Karpas-422 (cell line): ENCODE measurements at places on chromosomes 2 and 18. TPM values are rescaled to one million over a fixed set of nuclear protein-coding genes. Genes with fewer than 3 reads are reported as not detected.

DNA sequence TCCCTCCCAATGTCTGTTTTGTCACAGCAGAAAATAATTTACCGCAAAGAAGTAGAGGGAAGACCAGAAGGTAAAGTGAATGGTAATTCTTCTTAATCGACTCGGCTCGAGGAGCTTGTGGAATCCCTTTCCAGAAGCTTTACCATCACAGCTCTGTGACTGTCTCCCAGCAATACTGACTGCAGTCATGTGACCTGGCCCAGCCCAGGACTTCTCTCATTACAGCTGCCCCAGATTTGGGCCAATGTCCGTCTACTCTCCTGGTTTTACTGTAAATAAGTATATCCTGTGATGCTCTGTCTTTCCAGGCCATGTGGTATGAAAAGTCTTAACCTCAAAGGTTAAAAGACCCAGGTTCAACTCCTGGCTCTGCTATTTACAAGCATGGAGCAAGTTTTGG lies 18.9 kb upstream of the ELOA2 start:
- no peak for DNase-seq

- DNase-seq: no peak
These were observed 21.0 kb downstream of the TCF7L1 start for GRCh38 chr2:85154048-85154753.

EN1 gene
- total RNA-seq: not detected in 2 replicates

DNA sequence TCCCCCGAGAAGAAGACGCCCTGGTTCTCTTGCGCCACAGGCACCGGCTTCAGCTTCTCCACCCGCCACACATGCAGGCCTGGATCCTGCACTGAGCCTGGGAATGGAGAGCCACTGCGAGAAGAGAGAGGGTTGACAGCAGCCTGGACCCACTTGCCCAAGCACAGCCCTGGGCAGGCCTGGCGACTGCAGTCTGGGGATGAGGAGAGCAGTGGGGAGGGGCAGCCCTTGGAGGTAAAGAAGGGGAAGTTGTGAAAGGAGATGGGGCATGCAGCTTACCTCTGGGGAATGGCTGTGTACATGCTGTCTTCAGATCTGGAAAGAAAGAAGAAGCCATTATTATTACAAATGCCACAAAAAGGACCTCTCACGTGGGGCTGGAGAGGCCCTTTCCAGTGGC lies 8.3 kb downstream of the CAPG start:
- peak; percentile 56 for DNase-seq

KIF1A gene
- not detected in 2 replicates for total RNA-seq

- DNase-seq: no peak
These were observed 20.0 kb downstream of the PPM1B start for GRCh38 chr2:44188696-44189095.

- no peak for DNase-seq
These were observed 96.1 kb upstream of the LMAN1 start for GRCh38 chr18:59454909-59455727.

MROH2A gene
- 1.9 and 2.6 TPM in 2 replicates for total RNA-seq

- DNase-seq: no peak
These were observed 3.7 kb upstream of the ADI1 start for GRCh38 chr2:3522961-3523421.

ACADL gene
- total RNA-seq: not detected in 2 replicates

FKBP7 gene
- total RNA-seq: 6.2 and 23.1 TPM in 2 replicates

DNA sequence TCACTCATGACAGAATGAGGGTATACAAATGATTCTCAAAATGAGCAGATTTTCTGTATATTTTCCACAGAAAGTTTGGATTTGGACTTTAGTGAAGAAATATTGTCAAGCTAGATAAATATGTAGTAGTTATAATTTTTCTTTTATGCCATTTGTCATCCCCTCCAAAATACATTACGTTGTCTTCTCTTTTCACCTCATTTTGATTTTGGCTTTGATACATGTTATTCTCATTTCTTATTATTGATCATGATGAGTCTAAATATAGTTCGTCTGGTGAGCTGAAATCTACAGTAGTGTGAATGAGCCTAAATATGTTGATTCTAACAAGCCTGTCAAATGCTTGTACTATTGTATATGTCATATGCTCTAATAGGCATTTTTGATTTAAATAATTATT lies 12.3 kb downstream of the DDX1 start:
- DNase-seq: no peak

DNA sequence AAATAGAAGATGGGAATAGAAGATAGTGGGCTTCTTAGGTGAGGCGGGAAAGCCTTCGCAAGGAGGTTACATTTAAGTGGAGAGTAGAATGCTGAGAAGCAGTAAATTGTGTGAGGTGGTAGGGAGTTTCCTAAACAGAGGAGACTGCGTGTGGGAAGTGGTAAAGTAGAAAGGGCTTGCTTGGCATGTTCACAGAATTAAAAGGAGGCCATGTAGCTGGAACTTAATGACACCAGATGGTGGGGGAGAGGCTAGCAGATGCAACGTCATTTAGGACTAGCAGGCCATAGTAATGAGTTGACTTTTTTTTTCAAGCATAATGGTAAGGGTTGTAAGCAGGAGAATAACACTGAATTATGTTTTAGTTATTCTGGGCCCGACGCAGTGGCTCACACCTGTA lies 13.0 kb upstream of the RTN4 start:
- no peak for DNase-seq

CCDC141 gene
- 0.30 TPM in 1 of 2 replicates, not detected in the other for total RNA-seq

MBD1 gene
- 33.0 and 85.4 TPM in 2 replicates for total RNA-seq

DNA sequence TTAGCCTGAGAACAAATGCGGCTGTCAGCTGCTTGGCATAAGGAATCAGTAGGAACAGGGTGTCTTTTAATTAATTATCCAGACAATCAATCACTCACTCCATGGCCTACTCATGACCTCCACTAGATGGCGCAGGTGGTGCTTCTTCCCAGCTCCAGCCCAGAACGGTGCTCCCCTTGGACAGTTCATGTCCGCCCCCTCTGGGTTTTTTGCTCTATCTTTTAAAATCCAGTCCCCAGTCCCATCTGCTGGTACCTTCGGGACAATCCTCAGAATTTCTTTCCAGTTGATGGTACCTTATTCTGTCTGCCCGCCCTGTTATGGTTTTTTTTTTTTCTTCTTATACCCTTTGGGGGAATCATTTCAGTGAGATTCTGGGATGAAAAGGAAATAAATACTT lies 99.8 kb downstream of the CACNB4 start:
- peak; percentile 79 for DNase-seq

GRCh38 chr2:165621086-165621560 lies 151.6 kb downstream of the CSRNP3 start:
- DNase-seq: no peak

GRCh38 chr2:188713961-188714360 lies 260.2 kb upstream of the COL3A1 start:
- no peak for DNase-seq

- no peak for DNase-seq
These were observed 10.9 kb downstream of the INO80D start for GRCh38 chr2:206075113-206075512.

GRCh38 chr2:177830881-177831386 lies 241.6 kb downstream of the PDE11A start:
- no peak for DNase-seq

RBFA gene
- 68.8 and 76.4 TPM in 2 replicates for total RNA-seq

NAT8 gene
- not detected in 2 replicates for total RNA-seq

CXCR4 gene
- total RNA-seq: 0.97 and 2.1 TPM in 2 replicates

THAP4 gene
- 45.4 and 107 TPM in 2 replicates for total RNA-seq

DNA sequence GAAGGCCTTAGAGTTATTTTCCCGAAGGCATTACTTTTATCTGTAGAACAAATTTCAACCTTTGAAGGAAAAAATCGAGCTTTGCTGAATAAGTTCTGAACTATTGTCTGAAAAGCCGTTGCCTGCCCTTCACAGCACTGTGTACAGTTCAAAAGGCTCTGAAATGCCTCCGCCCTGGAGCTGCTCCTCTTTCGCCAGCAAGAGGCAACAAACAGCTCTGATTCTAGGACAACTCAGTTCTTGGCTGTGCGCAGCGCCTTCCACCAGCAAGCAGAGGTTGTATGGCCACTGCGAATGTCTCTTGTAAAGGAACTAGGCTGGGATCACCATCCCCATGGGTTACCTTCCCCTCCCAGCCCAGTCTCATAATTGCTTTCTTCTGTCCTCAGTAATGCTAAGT lies 308.5 kb downstream of the GBX2 start:
- DNase-seq: no peak

LIMS3 gene
- total RNA-seq: 0.26 and 0.40 TPM in 2 replicates

GRCh38 chr2:199668645-199669044 lies 182.3 kb downstream of the FTCDNL1 start:
- no peak for DNase-seq

POTEI gene
- 0.87 TPM in 1 of 2 replicates, not detected in the other for total RNA-seq

DNA sequence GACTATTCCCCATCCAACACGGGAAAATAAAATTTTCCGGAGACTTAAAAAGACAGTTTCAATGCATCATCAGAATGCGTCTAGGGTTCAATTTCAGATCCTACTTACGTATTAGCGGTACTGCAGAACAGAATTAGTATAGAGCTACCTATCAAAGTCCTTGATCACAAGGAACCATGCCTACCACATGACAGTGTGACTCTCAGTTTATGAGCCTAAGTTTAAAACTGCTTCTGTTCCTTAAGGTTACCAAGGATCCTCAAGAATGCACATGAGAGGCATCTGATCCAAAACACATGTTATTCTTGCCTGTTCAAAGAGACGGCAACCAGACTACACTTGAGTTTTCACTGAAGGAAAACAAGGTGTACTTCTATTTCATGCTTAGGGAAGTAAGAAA lies 369.7 kb downstream of the EPHA4 start:
- no peak for DNase-seq

DNA sequence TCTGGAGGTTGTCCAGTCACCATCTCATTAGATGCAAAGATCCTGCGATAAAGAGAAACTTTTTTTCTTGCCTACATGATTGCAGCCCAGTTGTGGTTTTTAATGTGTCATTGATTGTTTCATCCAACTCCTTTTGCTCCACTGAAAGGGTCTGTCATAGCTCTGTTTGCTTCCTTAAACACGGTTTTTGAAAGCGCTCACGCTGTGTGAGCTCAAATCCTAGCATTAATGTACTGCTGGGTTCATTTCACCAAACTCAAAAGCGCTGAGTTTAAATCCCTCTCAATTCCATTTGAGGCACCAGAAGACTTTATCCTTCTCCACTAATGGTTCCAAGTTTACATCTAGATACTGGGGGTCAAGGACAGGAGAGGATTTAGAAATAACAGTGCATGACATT lies 53.6 kb downstream of the CDK15 start:
- DNase-seq: no peak

GRCh38 chr2:142803158-142803557 lies 74.3 kb upstream of the KYNU start:
- DNase-seq: no peak

DNA sequence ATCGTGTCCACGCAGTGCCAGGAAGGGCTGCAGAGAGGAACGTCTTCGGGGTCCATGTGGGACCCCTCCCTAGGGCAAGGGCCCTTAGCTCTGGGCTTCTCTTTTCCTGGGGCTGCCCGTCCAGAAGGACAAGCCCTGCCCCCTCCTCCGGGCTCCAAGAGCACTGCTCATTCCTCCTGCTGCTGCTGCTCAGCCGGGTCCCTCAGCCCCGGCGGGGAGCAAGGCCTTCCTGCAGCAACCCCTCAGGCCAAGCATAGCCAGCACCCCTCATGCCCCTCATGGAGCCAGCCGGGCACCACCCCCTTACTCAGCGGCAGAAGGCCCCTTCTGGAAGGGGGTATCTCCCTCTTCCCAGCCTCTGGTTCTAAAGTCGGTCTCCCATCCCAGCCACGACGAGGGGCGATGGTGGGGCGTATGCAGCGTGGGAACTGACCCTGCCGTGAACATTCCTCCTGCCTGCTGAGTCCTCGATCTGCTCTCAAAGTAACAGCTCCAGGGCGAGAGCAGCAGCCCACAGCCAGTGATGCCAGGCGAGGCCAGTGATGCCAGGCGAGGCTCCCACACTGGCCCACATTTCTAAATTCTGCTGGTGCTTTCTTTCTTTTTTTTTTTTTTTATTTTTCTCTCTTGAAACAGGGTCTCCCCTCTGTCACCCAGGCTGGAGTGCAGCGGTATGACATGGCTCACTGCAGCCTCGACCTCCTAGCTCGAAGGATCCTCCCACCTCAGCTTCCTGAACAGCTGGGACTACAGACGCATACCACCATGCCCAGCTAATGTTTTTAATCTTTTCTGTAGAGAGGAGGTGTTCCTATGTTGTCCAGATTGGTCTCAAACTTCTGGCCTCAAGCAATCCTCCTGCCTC lies 99.7 kb downstream of the HDAC4 start:
- no peak for DNase-seq

DNA sequence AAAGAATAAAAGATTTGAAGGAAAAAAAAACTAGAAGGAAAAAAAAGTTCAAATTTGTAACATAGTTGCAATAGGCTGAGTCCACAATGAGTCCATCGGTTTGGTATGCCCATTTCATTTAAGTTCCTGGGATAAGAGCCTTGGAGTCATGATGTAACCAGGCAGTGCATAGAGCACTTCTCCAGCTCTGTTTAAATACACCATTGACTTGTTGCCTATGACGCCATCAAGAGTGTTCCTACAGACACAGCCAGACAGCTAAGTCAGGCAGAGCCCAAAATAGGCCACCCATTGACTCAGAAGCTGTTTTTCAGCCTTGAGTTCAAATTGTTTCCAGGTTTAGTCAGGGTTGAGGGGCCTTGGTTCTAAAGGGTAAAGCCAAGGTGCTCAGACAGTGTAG lies 44.9 kb downstream of the SOCS6 start:
- DNase-seq: no peak

- DNase-seq: no peak
These were observed 44.1 kb upstream of the TTC39C start for GRCh38 chr18:23970161-23971096.

GPN1 gene
- 24.4 and 30.0 TPM in 2 replicates for total RNA-seq

GRCh38 chr2:112794131-112794733 lies 9.9 kb upstream of the IL1A start:
- peak; percentile 59 for DNase-seq

DNA sequence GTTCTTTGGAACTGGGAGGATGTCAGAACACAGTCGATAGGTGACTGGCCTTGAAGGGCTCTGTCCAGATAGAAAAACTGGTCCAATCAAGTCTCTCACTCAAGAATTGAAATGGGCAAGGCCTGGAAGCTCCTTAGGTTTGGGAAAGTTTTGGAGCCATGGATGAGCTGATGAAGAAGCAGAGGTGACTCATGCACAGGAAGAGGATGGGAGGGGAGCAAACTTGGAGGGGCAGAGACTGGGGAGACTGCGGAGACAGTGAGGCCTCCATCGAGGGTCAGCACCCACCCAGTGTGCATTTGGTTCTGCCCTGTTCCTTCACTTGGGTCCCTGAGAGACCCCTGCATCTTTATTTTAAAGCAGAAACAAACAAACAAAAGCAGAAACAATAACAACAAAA lies 41.1 kb downstream of the SOWAHC start:
- no peak for DNase-seq

SERPINB10 gene
- not detected in 2 replicates for total RNA-seq

DNA sequence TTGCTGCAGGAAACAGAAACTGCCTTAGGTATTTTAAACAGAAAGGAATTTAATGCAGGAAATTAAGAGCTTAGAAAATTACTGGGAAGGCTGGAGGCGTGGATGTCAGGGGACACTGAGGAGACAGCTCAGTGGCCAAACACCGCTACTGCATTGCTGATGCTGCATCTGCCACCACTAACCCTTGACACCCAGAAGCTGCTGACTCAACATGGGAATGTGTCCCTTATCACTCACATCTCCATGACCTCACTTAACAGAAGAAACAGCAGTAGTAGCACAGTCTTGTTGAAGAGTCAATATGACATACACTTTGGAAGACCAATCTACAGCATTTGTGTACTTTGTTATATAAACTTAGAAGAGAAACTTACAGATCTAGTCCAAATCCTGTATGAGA lies 906.1 kb downstream of the SLC4A3 start:
- DNase-seq: peak; percentile 44

GRCh38 chr2:44342854-44343253 lies 18.4 kb downstream of the PREPL start:
- DNase-seq: peak; percentile 57

NEURL3 gene
- not detected in 2 replicates for total RNA-seq

NMUR1 gene
- total RNA-seq: not detected in 2 replicates

COA5 gene
- total RNA-seq: 39.1 and 66.2 TPM in 2 replicates

GRCh38 chr2:56583796-56584315 lies 400.1 kb downstream of the CCDC85A start:
- DNase-seq: no peak
